ENCODE measurements at places on chromosomes 2 and 18. TPM values are rescaled to one million over a fixed set of nuclear protein-coding genes. Genes with fewer than 3 reads are reported as not detected.

- DNase-seq = no peak
These were observed 59.7 kb upstream of the ZC3H15 start for GRCh38 chr2:186426153-186427016.

GRCh38 chr2:132747046-132747445, 77.0 kb upstream of the LYPD1 start:
- DNase-seq = no peak

ALLC gene
- not detected for total RNA-seq

- DNase-seq = peak; percentile 0
These were observed 894.7 kb downstream of the TMEM182 start for GRCh38 chr2:103656558-103656957.

CCBE1 gene
- total RNA-seq = 8.6 TPM

GRCh38 chr18:2338601-2339000, 232.7 kb downstream of the METTL4 start:
- no peak for DNase-seq

C1QL2 gene
- total RNA-seq = 0.27 TPM

DNA sequence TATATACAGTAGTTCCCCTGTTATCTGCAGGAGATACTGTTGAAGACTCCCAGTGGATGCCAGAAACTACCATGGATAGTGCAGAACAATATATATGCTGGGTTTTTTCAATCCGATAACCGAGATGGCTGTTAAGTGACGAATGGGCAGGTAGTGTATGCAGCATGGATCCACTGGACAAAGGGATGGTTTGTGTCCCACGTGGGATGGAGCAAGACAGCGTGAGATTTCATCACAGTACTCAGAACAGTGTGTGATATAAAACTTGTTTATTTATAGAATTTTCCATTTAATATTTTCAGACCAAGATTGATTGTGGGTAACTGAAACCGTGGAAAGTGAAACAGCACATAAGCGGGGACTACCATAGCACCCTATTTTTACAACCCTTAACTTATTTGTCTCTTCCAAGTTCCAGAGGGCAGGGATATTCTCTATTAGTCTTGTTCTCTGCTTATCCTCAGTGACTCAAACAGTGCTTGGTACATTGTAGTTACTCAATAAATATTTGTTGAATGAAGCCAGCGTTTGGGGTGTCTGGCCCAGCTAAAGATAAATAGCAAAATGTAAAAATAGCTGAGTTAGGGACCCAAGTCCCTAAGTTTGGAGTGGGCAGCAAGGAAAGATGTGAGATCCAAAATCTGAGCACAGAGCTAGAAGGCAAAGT, 50.0 kb downstream of the RHBDD1 start:
- DNase-seq = no peak

DYTN gene
- total RNA-seq = not detected

- peak; percentile 62 for DNase-seq
These were observed 125.5 kb upstream of the SERTAD2 start for GRCh38 chr2:64779117-64779690.

DNA sequence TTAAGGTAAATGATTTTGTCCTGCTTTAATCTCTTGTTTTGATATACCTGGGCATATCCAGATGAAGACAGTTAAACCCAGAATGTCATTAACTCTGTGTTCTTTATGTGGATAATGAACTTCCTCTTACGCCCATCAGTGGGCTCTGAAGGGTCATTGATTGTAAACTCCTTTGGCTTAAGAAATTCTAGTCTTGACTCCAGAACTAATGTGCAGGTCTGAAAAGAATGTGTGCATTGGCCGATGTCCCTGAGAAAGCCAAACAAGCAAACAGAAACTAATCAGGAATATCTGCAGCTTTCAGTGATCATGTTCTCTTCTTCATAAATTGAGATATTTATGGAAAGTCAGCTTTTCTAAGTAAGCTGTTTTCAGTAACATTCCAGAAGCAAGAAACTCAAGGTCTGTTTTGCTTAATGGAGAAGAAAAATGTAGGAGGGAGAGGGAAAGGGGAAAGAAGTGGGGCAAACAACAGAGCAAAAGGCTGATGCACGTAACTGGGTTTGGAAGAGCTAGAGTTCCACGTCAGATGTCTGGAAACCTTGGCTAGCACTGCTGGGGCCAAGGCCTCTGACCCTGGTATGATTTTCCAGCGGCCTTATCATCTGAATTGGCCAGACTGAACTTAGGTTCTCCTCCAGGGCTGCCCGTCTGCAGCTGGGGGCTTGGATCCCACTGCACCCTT, 61.3 kb upstream of the FHL2 start:
- no peak for DNase-seq

- DNase-seq = peak; percentile 80
These were observed 32.7 kb upstream of the FHL2 start for GRCh38 chr2:105431367-105432043.

DNA sequence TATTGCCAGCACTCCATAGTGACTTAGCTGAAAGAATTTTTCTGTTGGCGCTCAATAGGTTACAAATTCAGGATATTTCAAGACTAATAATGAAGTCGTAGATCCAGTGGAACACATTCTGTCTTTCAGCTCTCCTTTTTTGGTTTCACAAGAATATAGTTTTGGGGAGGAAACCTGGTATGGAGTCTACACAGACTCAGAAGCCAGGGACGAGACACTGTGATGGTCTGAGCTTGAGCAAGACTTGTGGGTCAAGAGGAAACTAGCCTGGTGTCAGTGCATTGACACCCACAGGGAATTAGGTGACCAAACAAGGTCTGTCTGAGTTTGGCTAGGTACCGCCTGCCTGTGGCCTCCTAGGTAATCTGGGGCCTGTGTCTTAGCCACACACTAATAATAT, 26.9 kb downstream of the ARL4C start:
- DNase-seq = no peak

DNA sequence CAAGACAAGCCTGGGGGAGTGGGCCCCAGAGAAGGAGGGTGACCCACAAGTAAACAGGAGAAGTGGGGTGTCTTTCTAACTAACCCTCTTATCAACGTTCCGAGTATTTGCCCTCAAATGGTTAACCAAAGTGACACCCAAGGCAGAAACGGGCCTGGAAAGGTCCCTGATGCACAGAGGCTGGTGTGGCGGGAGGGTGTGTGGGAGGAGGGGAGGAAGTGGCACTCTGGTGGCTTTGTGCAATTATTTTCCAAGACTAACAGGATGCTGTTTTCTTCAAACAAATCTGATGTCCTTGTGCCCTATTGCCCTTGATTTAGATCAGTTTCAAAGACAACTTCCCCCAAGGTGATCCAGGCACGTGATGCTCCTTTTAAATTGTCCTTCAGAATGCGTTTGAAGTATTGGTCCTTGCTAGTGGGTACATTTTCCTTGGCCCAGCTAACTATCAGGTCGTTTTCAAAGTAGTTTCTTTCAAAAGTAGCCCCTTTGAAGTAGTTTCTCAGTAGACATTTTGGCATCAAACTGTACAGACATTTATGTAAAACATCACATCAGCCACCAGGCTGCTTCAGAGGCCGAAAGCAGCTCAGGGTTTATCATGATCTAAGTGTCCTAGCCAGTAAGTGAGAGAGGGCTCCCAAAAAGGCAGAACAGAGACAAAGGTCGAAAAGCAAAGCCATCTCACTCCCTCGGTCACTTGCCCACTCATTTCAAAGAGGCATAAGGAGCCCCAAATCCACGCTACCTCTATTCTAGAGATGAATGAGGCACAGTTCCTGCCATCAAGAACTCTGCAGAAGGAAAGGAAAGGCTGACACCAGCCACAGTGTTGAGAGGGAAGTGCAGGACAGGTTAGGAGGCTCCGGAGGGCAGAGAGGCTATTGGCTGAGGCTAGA, 371.1 kb upstream of the ID2 start:
- no peak for DNase-seq

TMEM127 gene
- total RNA-seq = 45.2 TPM

- DNase-seq = no peak
These were observed 41.8 kb downstream of the SNED1 start for GRCh38 chr2:241040081-241040803.

GRCh38 chr18:47799376-47799775, 131.1 kb downstream of the SMAD2 start:
- DNase-seq = no peak

NT5DC4 gene
- not detected for total RNA-seq

- DNase-seq = peak; percentile 76
These were observed 165.2 kb upstream of the KLF7 start for GRCh38 chr2:207330912-207331311.

NT5C1B gene
- total RNA-seq = not detected

- no peak for DNase-seq
These were observed 48.8 kb downstream of the EML4 start for GRCh38 chr2:42217914-42218313.

DNA sequence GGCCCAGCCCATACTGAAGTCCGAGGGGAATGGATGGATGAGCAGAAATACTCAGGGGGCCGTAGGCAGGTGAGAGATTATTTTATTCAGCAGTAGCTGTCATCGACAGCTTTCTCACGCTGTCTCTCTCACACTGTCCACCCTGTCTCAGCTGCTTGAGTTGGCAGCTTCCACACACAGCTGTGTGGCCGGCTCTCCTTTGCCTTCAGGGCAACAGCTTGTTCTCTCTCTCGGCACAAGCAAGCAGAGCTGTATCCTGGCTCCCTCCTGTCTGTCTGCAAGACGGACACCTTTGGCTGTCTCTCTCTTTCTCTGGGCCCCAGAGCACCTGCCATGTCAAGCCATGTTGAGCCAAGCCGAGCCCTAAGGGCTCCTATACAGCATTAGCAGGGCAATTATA, 9.8 kb upstream of the PAPOLG start:
- peak; percentile 86 for DNase-seq

DNA sequence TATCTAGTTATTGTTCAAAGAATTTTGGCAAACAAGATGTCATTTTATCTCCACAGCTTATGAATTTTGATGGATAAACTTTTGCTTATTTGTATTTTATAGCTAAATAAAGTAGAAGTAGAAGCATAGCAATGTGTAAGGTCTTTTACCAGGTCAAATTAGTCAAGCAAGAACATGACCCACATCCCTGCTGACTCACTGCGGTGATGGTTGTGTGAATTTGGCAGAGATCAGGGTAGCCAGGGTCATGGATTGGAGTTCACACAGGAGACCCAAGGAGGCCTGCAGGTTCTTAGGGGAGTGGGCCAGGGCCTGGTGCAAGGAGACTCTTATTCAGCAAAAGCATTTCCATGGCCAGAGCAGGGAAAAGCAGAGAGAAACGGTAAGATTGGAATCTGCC, 18.7 kb downstream of the SP140 start:
- DNase-seq = no peak

DNA sequence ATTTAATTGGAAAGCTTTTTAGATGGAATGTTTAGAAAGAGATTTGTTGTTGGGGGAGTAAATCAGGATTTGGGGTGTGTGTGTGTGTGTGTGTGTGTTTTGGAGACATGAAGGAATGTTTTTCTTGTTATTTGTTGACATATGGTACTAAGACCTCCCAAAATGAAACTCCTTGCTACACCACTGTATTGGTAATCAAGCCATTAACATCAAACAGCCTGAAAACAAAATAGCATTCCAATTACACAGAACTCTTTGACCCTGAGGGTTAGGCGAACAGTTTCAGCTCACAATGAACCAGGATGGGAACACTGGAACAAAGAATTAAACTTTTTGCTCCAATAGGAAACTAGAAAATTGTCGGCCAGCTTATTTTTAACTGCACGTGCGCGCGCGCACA, 41.7 kb upstream of the DARS1 start:
- DNase-seq = no peak

GRCh38 chr2:104068665-104069064, 785.2 kb upstream of the POU3F3 start:
- DNase-seq = no peak

DNA sequence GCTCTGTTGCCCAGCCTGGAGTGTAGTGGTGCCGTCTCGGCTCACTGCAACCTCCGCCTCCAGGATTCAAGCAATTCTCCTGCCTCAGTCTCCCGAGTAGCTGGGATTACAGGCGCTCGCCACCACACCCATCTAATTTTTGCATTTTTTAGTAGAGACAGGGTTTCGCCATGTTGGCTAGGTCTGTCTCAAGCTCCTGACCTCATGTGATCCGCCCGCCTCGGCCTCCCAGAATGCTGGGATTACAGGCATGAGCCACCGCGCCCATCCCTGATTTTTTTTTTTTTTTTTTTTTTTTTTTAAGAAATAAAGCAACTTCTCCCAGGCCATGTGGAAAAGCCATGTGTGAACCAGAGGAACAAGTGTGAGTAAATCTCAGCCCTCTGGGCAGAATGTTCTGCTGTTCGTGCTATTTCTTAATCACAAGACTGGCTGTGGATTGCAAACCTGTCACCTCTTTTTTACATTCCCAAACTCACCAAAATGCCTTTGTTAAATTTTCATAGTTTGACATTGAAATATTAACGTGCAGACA, 6.4 kb upstream of the SH3BP4 start:
- no peak for DNase-seq

- no peak for DNase-seq
These were observed 257.4 kb downstream of the DOK6 start for GRCh38 chr18:69658103-69658502.

DNA sequence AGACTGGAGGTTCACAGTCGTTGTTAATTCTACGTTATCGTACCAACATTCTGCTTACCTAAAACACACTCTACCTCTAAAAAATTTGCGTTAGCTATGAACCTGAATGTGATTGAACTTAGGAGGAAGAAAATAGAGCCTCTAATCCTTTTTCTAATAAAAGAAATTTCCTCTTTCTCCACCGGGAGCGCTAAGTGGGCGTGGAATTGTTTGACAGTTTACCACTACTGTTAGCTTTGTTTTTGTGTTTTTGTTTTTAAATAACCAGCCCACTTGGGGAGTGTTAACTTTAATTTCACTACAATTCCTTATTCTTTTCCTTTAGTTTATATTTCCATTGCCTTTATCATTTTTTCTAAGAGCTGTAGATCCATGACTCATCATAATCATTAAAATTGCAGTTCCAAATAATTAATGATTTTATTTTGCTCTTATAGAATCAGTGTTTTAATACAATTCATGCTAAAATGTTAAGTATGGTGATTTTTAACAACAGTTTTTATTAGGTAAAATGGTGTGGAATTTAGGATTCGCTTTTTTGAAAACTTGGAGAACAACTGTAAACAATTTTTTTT, 55.0 kb upstream of the ITM2C start:
- no peak for DNase-seq

RAB27B gene
- total RNA-seq = 11.4 TPM
